Omental fat pad (tissue), 4 donors: ENCODE measurements at places on chromosomes 4 and X.

DNA sequence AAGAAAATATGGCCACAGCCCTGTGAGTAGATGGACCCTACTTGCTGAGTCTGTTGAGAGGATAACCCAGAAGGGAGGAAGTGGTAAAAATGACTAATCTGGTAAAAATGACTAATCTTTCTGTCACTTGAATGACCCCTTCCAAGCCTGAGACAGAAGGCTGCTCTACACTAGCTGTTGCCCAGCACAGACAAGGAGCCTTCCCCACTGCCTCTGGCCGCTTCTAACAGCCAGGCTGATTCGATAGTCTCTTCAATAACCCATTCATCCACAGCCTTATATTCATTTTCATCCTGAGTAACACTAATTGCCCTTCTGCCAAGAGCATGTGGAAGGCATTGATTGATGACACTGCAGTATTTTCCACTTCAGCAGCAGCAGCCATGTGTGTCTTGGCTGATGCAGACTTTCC lies 18.4 kb downstream of the MAGEB17 start:
- DNase-seq = no peak

- DNase-seq = no peak
These were observed 570.9 kb upstream of the ZFP42 start for GRCh38 chr4:187424636-187425035.

GRCh38 chr4:176005766-176006165 lies 59.9 kb upstream of the WDR17 start:
- DNase-seq = no peak

GRCh38 chr4:60648774-60649173 lies 551.4 kb upstream of the ADGRL3 start:
- no peak for DNase-seq

DNA sequence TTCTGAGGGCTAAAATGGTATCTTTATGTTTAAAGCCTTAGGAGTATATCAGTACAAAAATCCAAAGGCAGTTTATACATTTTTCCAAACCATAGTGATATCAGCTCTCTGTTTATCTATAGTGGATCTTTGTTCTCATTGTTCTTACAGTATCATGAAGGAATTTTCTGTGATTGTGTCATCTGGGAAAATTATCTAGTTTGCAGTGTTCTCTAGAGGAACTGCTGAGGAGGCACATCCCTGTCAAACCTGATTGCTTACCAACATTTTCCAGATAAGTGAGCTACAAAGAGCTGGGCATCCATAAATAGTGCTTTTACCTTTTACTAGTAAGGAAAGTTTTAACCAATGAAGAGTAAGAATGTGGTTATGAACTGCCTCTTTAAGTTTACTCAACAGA lies 44.9 kb upstream of the SLC25A31 start:
- no peak for DNase-seq

- no peak for DNase-seq
These were observed 3.3 kb upstream of the NKX3-2 start for GRCh38 chr4:13547485-13548041.

- DNase-seq = no peak
These were observed 250.3 kb downstream of the DCLK2 start for GRCh38 chr4:150328496-150328895.

DNA sequence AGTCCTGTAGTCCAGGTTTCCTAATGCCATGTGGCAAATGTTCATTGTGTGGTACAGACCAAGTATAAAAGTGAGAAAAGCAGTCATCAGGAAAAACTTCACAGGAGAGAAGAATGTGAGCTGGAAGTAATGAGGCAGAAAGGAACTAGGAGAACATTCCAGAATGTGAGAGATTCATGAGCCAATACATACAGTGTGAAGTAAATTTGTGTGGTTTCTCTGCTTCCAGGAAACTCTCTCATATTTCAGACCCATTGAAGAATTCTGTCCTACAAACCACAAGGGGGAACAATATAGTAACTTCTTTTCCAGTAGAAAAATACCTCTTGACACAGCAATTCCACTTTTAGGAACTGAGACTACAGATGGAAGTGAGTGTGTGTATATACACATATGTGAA lies 136.5 kb downstream of the RNF150 start:
- DNase-seq = no peak

DNA sequence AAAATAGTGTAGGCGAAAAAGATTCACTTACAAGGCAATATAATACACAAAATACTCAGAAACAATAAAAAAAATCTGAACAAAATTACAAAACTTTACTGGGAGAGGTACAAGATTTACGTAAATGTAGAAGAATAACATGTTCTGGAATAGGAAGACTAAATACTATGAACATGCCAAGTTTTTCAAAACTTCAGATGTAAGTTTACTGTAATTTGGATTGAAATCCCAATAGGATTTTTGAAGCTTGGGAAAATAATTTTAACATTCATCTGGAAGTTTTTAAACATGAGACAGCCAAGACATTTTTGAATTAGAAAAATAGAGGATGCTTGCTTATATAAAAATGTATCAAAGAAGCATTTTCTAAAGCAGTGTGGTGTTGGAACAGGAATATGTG lies 30.5 kb upstream of the CT83 start:
- no peak for DNase-seq

- no peak for DNase-seq
These were observed 163.3 kb upstream of the SPOCK3 start for GRCh38 chr4:167397586-167397985.

DNA sequence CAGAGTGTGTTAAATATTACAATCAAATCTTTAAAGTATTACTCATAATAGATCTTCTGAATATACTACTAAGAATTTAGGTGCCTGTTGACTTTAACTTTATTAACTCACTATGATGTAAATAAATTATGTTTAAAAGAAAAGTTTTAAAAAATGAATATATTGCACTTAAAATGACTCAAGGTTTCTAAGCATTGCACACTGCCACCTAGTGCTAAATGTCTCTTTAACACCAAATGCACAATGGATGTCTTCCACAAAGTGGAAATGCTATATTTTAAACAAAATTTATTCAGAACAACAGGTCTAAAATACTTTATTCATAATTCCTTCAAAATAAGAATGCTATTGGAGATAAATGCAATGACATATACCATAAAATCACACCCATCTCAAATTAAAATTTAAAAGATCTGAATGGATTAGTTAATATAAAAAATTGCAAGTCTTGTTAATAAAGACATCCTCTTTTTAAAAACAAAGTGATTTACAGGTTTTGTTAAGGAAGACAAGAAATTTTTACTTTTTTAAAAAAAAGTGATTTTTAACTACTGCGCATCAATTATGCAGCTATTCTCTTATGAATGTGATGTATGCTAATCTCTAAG lies 5.5 kb downstream of the INPP4B start:
- DNase-seq = no peak

DNA sequence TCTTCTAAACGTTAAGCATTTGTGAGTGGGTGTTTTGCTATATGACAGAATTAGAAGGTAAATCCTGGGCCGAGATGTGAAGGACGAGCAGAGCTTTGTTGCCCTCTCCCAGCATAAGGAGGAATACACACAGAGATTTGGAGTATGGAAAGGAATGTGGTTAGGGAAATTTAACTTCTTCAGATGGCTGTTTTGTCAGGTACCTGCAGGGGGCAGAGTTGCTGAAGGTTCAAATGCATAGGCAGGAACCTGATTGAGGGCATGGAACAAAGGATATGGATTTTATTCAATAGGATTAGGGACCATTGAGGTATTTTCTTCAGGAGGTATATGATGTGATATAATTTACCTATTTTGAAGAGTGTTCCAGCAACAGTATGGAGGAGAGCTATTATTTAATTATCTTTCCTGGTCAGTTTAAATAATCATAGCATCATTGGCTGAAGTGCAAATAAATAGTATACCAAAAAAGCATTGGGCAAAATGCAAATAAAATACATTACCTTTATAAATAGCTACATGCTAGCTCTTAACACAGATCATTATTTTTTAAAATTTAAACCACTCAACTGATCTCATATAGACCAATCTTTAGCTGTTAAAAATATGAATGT lies 143.6 kb downstream of the SLIT2 start:
- DNase-seq = no peak

- no peak for DNase-seq
These were observed 192.4 kb upstream of the RPL34 start for GRCh38 chr4:108427946-108428485.

GRCh38 chr4:153676486-153676885 lies 7.6 kb upstream of the TLR2 start:
- no peak for DNase-seq

GRCh38 chr4:70589785-70590184 lies 2.3 kb upstream of the AMBN start:
- no peak for DNase-seq

DNA sequence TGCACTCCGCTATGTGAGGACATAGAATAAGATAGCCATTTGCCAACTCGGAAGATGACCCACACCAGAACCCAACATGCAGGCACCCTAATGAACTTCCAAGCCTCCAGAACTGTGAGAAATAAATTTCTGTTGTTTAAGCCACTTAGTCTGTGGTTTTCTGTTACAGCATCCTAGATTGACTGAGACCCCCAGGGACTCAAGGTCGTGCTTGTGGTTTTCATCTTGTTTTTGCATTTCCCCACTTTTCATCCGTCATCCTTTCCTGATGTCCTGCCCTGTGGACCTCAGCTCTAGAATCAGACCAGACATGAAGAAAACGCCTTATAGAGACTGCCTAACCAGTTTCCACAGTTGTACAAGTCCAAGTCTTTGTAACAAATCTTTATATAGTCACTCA lies 54.4 kb downstream of the MCUB start:
- DNase-seq = no peak

GRCh38 chr4:4225915-4226605 lies 669 bp downstream of the OTOP1 start:
- DNase-seq = no peak

DNA sequence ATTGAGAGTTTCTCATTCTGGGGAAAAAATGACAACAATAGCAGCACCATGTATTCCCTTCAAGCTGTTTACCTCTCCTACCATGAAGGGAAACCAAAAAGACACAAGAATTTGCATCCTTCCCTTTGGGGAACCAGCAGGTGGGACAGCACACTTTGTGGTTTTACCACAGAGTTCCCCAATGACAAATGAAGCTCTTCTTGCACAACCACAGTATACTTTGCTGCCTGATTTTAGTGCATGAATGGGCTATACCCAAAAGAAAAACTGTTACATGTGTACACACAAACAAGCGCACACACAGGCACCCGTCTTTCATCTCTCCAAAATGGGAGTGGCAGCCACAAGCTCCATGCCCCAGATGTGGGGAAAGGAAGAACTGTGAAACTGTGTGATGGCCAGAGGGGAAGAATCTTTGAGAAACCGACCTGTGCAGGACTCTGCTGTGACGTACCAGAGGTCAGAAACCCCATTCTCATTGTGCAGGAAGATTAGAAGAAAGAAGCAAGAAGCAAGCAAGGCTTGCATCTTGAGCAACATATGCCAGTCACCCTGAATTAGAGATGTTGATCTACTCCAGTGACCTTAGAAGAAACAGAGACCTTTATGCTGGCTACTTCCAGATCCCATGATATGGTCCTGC lies 2.7 kb upstream of the MAML3 start:
- no peak for DNase-seq

- no peak for DNase-seq
These were observed 45.6 kb downstream of the WDR19 start for GRCh38 chr4:39227906-39228305.

- no peak for DNase-seq
These were observed 38.6 kb downstream of the MAGEB17 start for GRCh38 chrX:16205840-16206239.

DNA sequence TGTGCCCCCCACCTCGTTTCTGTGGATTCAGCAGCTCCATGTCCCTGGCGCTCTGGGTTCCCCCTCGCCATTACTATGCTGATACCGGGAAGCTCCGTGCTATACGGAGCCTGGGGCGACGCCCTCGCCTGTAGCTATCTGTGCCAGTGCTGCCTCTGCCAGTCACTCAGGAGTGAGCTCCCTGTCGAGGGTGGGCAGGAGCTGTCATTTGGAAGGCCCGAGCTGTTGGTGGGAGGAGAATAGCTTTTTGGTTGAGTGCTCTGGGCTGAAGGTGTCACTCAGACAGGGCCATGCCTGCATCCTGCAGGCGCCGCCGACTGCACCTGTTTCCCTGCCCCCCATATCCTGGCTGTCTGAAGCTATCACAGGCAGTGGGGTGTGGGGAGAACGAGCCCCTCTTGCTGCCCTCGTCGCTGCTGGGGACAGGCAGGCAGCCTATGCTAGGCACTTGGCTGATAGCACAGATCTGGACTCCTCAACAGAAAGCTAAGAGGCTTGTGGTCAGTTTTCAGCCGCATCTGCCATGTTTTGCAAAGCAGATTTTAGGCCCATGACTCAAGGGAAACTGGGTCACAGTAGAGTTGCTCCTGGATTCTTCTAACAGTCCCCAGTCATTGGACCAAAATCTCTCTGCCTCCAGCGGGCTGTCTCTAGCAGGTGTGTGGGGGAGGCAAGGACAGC lies 31.8 kb downstream of the CPLX1 start:
- no peak for DNase-seq

DNA sequence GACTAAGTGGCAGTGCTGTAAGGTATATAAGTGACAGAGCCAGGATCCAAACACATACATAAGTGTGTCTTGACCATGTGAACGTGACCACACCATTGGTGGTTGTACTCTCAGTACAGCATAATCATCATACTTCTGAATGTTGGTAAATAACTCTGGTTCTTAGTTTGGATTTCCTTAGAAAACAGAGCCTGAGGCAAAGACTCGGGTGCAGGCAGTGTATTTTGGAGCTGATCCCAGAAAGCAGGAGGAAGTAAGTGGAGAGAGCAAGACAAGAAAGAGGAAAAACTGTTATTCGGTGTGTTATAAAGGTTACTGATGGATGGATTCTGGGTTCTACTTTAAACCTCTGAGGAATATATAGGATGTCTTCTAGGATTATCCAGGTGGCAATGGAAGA lies 127.9 kb downstream of the SLC39A8 start:
- no peak for DNase-seq

GRCh38 chr4:155597933-155598451 lies 68.7 kb upstream of the GUCY1A1 start:
- DNase-seq = no peak

GRCh38 chr4:154490583-154491340 lies 837 bp downstream of the DCHS2 start:
- DNase-seq = no peak

GRCh38 chr4:67659065-67659464 lies 41.9 kb downstream of the UBA6 start:
- no peak for DNase-seq

GRCh38 chrX:40105835-40106675 lies 8.3 kb upstream of the BCOR start:
- DNase-seq = no peak

DNA sequence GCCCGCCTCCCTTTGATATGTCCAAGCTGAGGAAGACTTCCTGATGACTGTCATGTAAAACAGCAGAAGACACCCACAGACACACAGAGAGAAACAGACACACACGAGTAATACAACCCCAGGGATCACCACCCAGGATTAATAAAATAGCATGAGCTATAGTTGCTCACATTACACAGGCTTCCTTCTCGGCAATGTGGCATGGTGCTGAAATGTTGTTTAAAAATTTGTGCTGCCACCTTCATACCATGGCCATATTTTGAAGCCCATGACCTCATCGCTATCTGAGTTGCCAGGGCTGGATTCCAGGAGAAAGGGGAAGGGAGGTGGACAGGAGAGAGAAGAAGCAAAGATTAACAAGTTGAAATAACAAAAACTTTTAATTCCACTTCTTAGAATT lies 111.7 kb downstream of the SYNPO2 start:
- no peak for DNase-seq

- DNase-seq = no peak
These were observed 404.0 kb upstream of the F9 start for GRCh38 chrX:139126493-139126892.
